ENCODE measurements at places on chromosomes 6 and 20.

DNA sequence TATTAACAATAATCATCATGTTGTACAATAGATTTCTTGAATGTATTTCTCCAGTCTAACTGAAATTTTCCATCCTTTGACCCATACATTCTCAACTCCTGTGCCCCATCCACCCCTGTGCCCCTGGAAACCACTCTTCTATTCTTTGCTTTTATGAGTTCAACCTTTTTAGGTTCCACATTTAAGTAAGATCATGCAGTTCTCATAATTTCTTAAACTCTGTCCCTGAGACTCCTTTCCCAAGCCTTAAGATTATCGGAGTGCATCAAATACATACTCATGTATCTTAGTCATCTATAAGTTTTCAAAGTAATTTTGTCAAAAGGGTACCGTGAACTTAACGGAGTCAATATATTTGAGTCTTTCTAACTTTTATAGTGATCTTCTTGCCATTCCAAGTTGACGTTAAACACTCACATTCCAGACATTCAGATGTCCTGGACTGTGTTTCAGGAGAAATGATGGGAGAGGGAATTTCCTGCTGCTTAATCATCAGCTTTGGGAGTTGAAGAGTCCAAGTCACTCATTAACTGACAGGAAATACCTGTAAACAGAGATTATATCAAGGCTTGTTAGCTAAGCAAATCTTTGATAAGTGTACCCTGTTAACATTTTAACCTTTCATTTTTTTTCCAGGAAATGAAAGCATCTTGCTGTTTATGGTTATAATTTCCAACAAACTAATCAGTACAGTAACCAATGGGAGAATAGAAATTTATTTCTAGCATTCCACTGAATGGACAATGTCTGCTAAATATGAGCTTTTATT lies 73.3 kb downstream of the ADGRG6 start:
- no peak for DNase-seq

- DNase-seq = no peak
Observed at GRCh38 chr6:110233770-110234374, 53.6 kb downstream of the CDC40 start.

- DNase-seq = no peak
Observed at GRCh38 chr20:4040283-4041179, 25.2 kb upstream of the RNF24 start.

GRCh38 chr20:40978761-40979160 lies 49.9 kb upstream of the TOP1 start:
- no peak for DNase-seq

DNA sequence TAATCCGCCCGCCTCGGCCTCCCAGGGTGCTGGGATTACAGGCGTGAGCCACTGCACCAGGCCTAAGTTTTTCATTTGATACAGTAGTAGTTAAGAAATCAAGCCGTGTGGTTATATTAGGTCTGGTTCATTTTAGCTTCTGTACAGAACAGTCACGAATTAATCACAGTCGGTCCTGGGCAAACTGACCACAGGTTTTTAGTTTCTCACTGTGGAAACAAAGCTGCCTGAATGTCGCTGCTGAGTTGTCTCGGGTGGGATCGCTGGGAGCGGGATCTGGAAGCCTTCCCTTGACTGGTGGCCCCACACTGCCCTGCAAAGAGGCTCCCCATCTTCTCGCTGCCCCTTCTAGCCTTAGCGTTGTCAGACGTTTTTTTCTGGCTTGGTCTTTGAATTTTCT lies 18.6 kb downstream of the UCKL1 start:
- no peak for DNase-seq

- DNase-seq = no peak
Observed at GRCh38 chr20:9515741-9516233, 1.4 kb downstream of the LAMP5 start.

GRCh38 chr20:49288250-49288751 lies 10.4 kb upstream of the ZNFX1 start:
- DNase-seq = no peak

DNA sequence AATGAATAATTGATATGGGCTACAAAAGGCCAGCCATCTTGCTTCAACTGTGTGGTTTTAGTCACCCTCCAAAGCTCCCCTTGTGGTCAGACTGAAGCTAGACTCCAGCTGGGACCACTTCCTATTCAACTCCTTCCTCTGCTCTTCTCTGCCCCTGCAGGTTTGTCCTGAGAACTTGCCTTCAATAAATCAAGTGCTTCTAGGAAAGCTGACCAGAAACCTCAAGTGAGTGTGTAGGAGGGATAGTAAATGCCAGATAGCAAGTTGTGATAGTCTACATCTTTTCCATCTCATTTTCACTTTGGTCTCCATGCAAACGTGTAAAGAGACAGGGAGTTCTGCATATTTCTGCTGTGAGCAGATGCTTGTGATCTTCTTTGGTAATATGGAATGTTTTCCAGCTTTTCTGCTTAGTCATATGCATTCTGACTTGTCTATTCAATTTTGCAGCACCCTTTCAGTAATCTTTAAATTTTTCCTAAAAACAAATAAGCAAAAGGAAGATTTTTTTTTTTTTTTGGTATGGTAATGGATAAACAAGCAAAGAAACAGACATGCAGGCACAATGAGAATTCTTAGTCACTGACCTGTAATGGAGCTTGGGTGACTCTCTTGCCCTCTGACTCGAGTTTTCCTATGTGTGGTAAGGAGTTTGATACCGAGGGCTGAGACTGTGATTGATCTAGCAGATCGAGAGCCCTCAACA lies 201.3 kb upstream of the BTBD3 start:
- no peak for DNase-seq

DNA sequence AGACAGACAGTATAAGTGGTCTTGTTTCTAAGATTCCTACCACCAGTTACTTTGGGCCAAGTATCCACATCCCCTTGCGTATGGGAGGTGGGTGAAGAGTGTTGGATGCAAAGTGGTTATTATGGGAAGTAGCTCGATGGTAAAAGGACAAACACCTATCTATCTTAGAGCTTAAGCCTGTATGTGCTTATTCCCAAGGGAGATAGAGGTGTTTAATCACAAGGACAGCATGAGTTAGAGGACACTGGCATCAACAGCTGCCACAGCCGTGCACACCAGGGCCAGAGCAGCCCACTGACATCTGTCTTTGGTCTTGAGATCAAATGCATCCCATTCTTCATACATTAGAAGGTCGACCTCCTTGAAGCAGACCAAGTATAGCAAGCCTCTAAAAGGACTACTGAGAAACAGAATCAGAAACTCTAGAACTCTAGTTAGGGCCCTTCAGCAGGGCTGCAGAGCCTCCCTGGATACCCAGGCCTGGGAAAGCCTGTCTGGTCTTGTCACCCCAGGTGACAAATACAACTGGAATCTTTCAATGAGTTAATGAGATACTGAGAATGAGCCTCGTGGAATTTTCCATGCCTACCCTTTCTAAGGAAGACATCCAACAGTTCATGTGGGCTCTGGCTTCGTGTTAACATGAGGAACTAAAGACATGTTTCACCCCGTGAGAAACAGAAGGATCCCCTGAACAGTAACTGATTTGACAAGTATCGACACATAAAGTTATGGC lies 28.7 kb downstream of the TXNDC5 start:
- DNase-seq = no peak

- DNase-seq = no peak
Observed at GRCh38 chr20:2132461-2132901, 30.9 kb downstream of the STK35 start.

GRCh38 chr20:49797344-49797615 lies 15.3 kb upstream of the SLC9A8 start:
- no peak for DNase-seq

DNA sequence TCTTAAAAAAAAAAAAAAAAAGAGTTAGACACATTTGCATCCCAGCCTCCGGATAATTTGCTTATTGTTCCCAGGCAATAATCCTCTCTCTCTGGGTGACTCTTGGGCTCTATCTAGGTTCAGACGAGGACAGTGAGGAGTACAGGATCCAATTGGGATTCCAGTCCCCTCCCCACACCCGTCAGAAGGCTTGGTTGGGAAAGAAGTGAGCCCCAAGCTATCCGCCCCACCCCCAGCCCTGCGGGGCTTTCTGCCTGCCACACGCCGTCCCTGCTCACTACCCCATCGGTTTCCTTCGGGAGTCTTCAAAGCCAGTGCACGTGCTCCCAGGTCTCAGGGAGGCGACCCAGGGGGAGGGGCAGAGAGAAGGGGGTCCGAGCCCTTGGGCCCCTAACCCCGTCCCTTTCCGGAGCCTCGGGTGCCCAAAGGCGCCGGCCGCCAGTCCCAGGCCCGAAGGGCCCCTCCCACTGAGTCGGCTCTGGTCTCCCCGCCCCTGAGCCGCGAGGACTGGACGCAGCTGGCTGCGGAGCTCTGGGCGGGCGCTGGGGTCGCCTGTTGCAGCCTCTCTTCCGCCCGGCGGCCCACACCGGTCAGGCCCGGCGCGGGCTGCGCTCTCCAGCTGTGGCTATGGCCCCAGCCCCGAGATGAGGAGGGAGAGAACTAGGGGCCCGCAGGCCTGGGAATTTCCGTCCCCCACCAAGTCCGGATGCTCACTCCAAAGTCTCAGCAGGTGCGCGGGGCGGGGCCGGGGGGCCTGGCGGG lies 2.5 kb downstream of the MYMX start:
- DNase-seq = no peak

- DNase-seq = no peak
Observed at GRCh38 chr6:9789201-9789600, 625.7 kb downstream of the TFAP2A start.

DNA sequence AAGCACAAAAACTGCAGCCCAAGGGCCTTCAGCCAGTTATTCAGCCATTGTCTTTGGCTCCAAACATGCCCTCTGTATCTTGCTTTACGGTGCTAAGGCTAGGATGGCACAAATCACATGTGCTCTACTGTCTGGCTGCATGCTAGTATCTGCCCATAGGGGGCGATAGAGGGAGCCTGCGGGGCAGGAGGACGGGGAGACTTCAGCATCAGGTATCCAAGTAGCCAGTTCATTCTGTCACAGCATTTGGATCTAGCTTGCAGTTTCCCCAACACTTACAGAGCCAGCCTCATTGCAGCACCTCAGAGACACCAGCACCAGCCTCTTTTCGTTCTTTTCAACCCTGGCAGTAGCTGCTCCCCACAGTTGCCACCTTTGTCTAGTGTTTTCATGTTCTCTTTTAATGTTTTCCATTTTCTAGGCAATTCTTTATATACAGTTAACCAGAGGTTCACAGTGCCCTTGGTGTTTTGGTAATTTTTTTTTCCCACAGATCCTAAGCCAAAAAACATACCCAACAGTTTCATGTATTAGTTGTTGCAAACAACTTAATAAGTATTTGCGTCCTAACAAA lies 705.9 kb downstream of the PTPRT start:
- DNase-seq = no peak

GRCh38 chr6:41438746-41439145 lies 103.3 kb downstream of the NCR2 start:
- DNase-seq = no peak

GRCh38 chr6:2970753-2971419 lies 481 bp downstream of the SERPINB6 start:
- no peak for DNase-seq

GRCh38 chr20:40393197-40394079 lies 295.6 kb downstream of the MAFB start:
- no peak for DNase-seq

DNA sequence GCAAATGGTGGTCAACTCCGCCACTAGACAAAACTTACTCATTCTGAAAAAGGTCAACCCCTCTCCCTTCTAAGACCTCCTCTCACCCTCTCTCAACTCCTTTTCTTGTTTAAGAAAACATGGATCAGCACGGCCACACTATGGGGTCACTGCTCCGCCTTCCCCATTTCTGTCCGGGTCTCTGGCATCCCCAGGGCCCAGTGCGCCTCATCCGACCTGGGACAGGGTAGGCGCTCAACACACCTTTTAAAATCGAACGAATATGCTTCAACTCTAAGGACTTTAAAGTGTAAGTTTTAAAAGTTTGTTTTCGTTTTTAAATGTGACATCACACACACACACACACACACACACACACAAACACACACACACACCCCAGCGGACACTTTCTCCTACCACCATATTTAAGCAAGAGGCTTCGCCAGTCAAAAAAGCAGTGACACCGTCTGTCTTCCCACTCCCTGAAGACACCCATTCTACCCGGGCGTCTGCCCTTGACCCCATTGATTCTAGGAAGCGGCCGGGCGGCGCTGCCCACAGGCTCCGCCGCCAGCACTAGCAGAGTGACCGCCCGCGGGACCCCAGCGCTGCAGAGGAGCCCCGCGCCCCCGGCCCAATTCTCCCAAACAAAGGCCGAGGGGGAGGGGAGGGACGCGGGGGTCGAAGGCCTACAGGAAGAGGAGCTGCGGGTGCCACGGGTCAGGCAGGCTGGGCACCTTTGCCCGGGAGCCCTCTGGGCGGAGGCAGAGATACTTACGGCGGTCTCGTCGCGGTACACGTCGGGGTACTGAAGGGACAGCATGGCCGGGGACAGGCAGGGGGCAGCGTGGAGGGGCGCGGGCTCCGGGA lies 568 bp downstream of the PREP start:
- peak; percentile 2 for DNase-seq

- DNase-seq = no peak
Observed at GRCh38 chr6:167491438-167492099, 166.7 kb downstream of the TTLL2 start.

DNA sequence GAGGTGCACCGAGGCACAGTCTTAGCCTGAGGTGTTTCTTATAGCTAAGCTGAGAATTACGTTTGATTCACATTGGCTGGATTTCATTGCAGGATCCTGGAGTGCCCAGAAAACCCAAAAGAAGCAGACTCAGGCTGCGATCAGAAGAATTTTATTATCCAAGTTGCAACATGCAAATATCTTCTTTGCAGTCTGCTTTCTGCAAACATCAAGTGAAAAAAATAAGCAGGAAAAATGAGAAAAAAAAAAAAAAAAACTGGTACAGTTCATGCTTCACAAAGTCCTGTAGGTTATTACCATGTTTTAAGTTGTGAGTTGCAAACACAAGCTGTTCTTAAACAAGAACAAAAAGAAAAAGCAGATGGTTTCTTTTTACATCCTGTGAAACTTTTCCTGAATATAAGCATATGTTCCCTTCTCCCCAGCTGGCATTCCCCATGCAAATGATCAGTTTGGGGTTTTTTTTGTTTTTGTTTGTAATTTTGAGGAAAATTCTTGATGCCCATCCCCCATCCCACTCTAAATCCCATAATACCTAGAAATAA lies 349.0 kb downstream of the CBLN4 start:
- no peak for DNase-seq

DNA sequence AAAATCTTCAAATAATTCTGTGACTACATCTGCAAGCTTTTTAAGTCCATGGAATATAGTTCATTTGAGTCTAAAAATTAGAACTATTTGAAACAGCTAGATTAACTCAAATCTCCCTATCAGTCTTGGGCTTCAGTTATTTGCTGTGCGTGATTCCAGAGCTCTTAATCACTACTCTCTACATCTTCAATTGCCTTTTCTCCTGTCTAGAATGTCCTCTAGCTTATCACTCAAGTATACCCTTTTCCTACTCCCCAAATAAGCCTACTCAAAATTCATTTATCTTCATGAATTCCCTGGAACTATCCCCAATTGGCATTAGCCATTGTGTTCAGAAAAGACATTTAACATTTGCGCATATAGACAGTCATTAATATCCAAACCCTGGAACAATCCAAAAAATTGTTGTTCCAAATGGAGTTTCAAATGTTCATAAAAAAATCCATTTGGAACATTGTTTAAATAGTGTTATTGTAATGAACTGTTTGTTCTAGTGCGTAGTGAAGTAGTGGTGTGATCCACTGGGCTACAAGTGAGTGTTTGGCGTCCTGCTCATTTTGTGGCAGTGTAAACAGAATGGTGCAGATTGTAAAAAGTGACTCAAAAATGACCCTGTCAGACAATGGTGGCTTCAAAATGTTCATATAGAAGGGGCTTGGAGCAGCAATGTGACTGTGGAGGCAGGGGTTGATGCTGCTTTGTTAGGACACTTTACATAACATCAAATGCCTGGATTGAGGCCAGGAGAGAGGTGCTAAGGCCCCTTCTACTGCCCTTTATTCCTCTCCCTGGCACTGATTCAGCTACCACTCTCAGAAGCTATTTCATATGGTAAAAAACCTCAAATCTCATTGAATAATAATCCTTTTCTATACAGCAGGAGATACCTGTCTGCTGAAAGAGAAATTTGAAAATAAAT lies 122.3 kb downstream of the KIF6 start:
- no peak for DNase-seq
